ENCODE measurements at places on chromosomes 13 and 19.

- DNase-seq, result no peak
Observed at GRCh38 chr13:98878486-98879126, 99.3 kb downstream of the DOCK9 start.

- DNase-seq, result peak; percentile 18
Observed at GRCh38 chr13:50713523-50714248, 129.8 kb downstream of the DLEU7 start.

DNA sequence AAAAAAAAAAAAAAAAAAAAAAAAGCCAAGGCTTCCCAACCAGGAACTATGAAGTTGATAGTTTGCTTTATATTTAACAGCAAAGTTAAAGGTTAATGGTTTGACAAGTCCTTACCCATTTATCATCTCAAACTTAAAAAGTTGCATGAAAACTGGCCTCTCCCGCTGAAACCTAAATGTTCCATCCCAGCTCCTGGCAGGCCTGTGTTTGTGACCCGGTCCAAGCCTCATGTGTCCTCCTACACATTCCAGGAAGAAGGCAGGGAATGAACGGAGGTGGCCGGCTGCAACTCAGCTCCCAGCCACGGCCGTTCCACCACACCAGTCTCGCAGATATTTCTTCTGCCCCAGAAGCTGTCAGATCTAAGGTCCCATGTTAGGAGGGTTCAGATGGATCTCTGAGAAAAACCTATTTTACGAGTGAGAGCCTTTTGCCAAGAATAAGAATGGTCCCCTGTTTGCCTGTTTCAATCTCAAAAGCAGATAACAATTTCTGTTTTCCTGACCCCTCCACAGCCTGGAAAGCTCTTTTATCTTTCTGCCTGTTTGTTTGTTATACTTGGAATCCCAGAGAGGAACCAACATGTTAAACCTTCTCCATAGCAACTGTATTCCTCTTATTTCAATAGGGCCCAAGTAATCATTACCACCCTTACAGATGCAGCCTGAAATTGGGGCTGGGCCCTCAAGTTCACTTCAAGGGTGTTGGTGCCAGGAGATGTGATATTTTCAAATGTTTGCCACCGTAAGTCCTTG, 56.5 kb downstream of the KCTD12 start:
- no peak for DNase-seq

DNA sequence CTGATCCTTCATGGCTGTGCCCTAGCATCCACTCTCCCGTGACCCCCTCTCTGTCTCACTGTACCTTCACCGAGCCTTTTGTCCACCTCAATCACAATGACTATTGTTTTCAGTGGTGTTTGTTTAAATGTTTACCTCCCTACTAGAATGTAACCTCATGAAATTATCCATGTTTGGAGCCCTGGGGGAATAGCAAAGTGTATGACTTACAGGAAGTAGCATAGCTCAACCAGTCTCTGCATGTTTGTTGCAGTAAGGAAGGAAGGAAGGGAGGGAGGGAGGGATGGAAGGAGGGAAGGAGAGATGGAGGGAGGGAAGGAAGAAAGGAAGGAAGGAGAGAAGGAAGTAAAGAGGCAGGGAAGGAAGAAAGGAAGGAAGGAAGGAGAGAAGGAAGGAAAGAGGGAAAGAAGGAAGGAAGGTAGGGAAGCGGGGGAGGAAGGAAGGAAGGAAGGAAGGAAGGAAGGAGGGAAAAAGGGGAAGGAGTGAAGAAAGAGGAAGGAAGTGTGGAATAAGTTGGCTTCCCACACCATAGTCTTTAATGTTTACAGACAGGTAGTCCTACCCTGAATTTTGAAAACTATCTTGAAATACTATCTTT, 421.4 kb downstream of the COG6 start:
- no peak for DNase-seq

GRCh38 chr13:98500963-98501421, 75.9 kb downstream of the STK24 start:
- DNase-seq, result no peak

DNA sequence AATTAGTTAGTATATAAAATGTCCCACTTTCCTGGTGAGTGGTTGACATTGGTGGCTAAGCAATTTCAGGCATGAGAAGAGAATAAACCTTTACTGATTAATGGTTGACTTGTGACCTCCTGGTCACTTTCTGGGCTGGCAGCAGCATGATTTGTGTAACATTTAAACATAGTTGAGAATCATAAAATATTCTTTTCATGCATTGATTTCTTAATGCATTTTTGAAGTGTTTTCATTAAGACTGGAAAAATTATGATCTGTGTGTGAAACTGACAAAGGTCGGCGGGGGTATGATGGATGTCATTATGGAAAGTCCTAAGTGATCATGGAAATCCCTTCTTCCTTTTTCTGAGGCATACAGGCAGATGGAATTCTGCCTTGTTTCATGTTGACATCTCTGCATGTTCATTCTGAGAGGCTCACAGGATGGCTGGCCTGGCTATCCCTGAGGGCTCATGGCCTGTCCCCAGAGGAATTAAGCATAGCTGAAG, 98.7 kb upstream of the RNF113B start:
- no peak for DNase-seq

DNA sequence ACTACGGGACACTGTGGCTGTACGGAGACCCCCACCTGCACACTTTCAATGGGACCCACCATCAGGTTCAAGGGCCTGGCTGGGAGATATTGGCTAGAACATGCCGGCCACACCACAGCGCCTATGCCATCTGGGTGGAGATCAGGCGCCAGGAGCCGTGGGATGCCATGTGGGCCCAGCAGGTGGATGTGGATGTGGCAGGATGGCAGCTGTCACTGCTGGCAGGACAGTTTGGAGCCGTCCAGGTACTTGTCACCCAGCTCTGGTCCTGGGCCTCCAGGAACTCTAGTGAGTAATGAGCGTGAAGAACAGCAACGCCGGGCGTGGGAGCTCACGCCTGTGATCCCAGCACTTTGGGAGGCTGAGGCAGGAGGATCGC, 15.7 kb upstream of the FXYD3 start:
- no peak for DNase-seq

- DNase-seq, result no peak
Observed at GRCh38 chr13:29434217-29434945, 161.1 kb downstream of the SLC7A1 start.

DNA sequence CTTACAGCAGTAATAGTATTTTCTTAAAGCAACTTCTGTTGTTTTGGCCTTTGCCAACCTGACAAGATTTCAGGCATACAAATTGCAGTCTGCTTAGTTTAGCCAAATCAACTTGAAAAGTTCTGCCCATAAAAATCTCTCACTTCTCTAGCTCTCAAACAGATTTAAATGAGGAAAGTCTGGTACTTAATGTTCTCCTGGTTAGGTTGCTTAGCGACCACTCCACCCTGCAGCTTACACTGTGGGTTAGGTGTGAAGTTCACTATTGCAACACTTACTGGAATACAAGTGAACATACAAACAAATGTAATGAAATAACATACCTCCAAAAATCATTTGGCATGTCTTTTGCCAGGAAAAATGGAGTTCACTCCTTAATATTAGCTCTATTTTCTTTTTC, 178.7 kb upstream of the PCDH9 start:
- DNase-seq, result no peak

- no peak for DNase-seq
Observed at GRCh38 chr13:110356362-110356761, 49.3 kb downstream of the COL4A2 start.

DNA sequence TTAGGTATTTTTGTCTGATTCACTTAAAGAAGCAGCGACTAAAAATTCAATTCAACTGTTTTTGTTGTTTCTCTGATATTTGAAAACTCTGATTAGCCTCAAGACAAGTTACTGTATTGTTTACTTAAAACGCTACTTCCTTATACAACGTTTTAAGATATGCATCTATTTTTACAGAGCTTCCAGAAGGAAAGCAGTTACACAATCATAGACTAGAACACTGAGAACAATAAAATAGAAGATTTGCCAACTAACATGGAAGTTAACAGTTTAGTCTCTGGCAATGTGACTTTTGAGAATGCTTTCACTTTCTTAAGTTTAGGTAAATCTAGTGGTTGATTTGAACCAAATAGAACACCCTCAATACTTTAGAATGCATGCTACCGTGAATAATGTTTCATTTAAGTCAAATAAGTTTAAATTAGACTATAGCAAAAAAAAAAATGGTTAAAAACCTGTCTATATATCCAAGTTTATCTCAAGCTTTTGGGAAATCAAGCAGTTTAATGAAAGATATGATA, 614.8 kb downstream of the DACH1 start:
- no peak for DNase-seq

DNA sequence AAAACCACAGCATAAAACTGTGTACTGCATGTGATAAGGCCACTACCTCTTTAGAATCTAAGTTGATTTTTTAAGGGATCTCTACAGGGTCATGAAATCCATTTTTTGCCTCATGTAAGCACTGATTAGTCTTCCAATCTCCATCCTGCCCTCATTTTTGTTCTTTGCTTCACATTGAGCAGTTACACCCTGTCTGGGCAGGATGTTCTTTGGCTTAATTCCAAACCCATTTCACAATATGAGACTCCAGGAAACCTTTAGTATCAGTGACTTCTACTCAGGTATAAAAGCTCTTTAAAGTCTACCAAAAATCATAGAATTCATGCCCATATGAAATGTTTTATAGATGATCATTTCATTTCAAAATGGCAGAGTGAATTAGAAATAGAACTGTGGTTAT, 592.6 kb downstream of the TBC1D4 start:
- DNase-seq, result no peak

GRCh38 chr13:74132152-74132775, 1.9 kb downstream of the KLF12 start:
- peak; percentile 56 for DNase-seq

- peak; percentile 53 for DNase-seq
Observed at GRCh38 chr13:28819735-28820098, 422 bp upstream of the MTUS2 start.

- DNase-seq, result no peak
Observed at GRCh38 chr19:35081201-35081600, 34.4 kb upstream of the FXYD3 start.

DNA sequence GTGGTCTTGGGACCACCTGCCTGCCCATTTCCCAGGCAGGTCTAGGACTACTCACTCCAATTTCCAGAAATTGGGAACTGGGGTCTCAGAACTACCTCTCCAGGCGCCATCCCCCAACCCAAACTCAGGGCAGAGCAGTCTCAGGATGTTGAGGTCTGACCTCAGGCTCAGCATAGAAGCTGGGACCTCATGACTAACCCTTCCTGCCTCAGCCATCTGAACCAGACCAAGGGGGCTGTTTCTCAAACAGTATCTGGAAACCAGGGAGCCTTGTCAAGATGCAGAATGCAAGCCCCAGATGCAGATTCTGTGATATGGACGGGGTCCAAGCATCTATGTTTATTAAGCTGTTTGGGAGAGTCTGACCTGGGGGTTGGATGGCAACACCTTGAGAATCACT, 1.3 kb downstream of the FBXW9 start:
- DNase-seq, result no peak

DNA sequence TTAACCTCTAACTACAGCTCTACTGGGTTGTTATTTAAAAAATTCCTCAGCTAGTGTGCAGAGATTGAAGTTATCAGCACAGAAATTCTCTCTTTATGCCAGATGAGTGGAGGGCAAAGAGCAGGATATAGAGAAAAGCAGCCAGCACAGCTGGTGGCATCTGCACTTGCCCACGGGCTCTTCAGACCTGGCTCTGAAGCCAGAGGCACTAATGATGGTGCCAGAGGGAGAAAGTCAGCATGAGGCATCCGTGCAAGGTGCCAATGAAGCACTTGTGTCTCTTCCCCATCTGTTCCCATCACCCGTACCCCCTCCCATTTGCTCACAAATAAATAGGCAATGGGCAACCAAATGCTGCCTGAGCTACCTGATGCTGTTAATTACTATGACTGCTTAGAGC, 138.9 kb downstream of the OLFM4 start:
- no peak for DNase-seq

GRCh38 chr19:38683393-38684077, 36.1 kb downstream of the ACTN4 start:
- DNase-seq, result peak; percentile 61

DNA sequence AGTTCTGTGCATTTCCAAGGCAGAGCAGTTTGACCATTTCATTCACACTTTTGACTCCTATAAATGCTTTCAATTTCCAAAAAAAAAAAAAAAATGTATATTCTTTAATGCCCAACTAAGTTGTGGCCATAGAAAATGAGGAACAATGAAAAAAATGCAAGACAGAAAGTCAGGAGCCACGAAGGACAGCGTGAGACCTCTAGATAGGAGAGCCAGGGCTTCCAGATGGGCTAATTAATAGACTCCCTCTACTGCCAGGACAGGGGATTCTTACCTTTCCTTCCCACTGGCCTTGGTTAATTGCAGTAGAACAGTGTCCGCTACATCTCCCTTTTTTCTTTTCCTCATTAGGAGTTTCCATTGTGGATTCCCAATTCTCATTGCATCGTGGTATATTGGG, 8.6 kb downstream of the FPR3 start:
- DNase-seq, result no peak

DNA sequence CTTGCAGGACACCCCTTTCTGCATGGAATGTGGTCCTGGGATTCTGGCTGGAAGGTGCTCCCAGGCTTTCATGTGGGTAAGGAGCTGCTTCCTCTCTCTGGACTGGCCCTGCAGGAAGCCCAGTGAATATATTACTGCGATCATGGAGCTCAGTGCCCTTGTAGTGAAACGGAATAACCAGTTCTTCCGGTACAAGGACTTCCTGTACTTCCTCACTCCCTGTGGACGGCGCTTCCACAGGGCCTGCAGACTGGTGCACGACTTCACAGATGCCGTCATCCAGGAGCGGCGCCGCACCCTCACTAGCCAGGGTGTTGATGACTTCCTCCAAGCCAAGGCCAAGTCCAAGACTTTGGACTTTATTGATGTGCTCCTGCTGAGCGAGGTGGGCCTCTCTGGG, 8.0 kb downstream of the CYP4F8 start:
- DNase-seq, result no peak

DNA sequence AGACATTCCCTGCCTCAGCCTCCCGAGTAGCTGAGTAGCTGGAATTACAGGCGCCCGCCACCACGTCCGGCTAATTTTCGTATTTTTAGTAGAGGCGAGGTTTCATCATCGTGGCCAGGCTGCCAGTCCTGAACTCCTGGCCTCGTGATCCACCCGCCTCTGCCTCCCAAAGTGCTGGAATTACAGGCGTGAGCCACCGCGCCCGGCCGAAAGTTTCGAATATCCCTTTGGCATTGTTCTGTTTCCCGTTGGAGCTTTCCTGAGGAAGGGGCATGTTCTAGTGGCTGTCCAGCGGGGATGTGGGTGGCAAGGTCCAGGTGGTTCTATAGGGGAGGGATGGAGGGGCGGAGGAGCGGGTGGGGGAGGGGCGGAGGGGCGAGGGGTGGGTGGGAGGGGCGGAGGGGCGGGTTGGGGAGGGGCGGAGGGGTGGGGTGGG, 2.1 kb upstream of the BSG start:
- no peak for DNase-seq
